PC-3 (cell line): ENCODE measurements at places on chromosomes 7 and 10.

- no peak for DNase-seq
These were observed 6.1 kb upstream of the MYOZ1 start for GRCh38 chr10:73647211-73647874.

DNA sequence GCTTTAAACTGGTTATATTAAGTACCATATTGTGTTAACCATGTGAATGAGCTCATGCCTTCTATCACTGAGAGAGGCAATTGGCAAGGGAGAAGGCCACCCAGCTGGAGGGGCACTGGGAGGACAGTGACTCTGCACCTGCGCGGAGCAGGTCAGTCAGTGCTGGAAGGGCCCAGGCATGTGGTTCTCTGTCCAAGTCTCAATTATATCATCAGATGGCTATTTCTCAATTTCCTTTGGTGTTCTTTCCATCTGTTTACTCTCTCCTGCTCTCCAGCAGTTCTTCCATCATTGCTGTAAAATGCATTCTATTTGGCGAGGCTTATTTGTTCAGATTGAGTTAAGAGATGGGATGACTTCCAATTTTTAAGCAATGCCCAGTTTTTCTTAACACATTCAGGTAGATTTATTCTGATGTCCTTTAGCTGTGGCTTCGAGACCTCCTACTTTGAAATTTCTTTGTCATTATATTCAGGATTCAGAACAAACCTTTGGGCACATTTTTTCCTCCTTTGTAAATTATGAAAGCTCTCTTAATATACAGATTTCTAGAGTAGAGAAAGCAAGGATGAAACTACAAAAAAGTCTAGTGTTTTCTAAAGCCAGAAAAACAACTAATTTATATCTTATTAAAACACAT is 159.3 kb downstream of the BMPER start:
- DNase-seq = no peak

GRCh38 chr10:129659508-129660268 is 192.6 kb downstream of the MGMT start:
- no peak for DNase-seq

DNA sequence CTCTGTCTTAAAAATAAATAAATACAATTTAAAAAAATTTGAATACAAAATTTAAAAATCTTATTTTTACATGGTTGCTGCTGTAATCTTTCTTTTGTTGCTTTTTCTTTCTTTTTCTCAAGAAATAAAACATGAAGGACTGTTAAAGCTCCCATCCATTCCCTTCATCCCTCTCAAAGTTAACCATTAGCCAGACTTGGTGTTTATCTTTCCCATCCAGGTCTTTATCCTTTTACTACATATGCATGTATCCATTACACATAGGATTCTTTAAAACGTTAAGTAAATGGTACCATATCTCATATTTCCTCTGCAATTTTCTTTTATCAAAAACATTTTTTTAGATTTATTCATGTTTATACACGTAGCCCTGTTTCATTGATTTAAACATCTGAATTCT is 70.1 kb downstream of the CREB3L2 start:
- DNase-seq = no peak

DNA sequence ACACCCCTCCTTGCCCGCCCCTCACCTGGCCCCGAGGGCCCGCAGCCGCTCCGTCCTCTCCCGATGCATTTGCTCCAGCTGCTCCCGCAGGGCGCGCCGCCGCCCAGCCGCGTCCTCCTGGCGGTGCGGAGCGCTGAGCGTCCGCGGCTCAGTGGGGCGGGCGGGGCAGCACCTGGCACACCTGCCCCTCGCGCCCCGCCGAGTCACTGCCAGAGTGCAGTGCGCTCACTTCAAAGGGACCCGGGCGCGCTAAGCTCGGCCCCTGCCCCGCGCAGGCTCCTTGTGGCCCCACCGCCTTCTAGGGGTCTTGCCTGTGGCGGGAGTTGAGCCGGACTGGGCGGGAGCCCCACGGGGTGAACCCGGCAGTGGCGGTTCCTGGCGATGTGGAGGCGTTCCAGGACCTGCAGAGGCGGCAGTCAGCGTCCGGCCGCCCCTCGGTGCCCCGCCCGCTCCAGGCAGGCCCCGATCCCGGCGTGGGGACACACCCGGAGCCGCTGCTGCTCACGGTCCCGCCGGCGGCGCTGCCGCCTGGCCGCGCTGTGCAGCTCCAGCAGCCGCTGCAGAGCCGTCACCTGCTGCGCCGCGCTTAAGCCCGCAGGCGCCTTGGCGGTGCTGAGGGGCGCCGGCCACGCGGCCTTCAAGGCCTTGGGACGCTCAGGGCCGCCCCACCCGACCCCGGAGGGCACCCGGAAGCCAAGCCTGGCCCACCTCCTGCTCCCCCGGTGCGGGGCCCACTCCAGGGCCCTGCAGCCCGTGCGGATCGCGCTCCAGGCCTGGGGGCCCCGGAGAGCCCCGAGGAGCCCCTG is 6.7 kb downstream of the ATP6V1F start:
- peak; percentile 56 for DNase-seq

DNA sequence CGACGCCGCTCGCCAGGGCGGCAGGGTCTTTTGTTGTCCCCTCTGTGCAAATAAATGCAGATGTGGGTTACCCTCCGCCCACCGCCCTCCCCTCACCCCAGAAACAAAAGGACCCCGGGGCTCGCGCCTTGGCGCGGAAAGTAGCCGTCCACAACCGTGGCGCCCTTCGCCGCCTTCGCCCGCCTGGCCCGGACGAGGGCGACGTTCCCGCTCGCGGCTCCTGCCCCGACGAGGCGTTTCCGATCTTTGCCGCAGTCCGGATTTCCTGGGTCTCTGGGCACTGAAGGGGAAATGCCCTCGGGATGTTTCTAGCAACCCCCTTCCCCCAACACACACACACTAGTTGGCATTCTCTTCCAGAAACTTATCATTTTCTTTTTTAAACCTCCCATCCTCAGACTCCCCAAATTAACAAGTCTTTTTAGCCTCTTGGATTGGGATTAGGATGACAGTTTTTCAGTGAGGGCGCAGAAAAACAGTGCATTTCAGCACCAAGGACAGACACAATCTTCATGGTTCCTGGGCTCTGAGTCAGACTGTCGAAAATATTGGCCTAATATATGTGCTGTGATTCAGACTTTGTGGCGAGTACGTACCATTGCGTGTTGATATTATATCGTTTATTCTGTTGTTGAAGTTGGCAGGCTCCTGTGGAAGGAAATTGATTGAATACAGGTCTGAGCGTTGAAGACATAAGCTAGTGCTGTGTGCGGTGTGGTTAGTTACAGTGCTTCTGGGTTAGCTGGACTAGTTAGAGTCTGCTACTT is 771 bp downstream of the PHYHIPL start:
- peak; percentile 85 for DNase-seq

GRCh38 chr7:142496545-142496991 is 238.7 kb upstream of the PRSS58 start:
- DNase-seq = peak; percentile 73

GRCh38 chr10:63237396-63237795 is 104.3 kb downstream of the NRBF2 start:
- peak; percentile 93 for DNase-seq

DNA sequence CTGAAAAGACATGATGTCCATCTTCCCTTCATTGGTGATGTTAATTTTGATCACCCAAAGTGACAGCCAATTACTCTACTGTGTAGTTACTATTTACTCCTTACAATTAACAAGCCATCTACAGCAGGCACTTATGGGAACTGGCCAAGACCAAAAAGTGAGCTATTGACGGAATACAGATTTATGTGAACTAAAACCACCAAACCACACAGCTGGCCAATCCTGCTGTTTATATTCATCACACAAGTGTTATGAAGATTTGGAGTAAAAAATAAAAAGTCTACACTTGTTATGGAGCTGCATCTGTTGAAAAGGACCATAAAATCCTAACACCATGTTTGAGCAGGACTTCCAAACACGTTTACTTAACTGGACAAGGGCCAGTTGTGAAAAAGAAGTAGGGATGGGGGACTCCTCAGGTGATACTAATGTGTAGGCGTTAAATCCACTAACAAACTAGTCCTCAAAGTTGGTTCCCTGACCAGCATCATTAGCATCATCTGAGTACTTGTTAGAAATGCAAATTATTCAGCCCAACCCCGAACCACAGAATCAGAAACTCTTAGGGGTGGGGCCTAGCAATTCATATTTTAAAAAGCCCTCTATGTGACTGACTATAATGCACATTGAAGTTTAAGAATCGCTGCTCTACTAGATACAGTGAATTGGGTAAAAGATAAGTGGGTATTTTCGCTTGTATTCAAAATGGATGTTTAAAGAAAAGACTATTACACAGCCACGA is 11.6 kb downstream of the MCMBP start:
- DNase-seq = no peak

- peak; percentile 94 for DNase-seq
These were observed 35.6 kb downstream of the C10orf90 start for GRCh38 chr10:126634911-126635310.

GRCh38 chr10:12969951-12970350 is 31.6 kb downstream of the CCDC3 start:
- no peak for DNase-seq

DNA sequence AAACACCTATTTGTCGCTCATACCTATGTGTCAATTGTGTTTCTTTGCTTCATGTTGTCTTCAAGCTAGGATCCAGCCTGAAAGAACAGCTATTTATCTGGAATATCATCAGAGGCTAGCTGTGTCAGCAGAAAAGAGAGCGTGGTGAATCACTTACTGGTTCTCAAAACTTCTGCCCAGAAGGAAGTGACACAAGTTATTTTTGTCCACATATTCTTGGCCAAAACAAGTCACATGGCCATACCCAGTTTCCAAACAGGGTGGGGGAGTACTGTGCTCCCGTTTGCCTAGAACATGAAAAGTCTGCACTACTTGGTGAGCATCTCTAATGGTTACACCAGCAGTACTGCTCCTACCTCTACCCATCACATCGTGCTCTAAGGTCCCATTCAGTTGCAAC is 160.9 kb upstream of the CSTF2T start:
- peak; percentile 52 for DNase-seq

DNA sequence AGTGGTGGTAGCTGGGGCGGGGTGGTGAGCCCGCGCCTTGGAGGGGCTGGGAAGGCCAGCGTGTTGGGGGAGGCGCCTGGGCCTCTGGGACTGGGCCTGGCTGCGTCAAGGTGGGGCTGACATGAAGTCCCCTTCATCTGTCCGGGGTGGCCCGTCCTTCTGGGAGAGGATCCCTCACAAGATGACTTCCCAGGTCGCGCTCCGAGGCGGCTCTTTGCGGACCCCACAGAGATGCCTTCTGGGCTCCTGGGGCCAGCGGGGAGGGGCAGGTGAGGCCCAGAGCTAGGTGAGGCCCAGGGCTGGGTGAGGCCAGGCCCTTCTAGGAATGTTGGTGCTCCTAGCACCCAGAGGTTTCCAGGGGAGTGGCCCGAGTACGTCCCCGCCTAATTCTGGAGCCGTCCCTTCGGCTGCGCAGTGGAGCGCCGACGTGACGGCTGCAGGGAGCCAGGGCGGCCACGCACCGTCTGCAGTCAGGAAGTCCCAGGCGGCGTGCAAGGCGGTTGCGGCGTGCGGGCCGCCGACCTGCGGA is 58.2 kb upstream of the NUPR2 start:
- DNase-seq = no peak
